ENCODE measurements at places on chromosomes 12 and 14.
A peak's percentile ranks its signal among the peaks of the same experiment; 100 is the strongest.

DNA sequence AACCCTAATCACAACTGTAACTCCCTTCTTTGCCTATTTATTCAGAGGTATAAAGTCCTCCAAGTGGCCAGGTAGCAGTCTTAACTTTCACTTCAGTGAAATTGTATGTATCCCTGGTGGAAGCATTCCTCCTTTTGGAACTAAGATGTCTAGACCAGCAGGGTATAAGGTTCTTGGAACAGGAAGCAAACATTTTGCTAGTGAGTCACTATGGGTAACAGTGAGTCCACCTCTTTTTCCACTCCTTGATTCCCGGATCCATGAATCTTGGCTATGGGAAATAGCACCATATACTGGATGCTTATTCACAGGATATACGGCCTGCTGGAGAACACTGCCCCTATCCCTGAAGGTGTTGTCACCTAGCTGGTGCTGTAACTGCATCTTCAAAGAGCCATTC is 80.2 kb downstream of the KCNA5 start:
- DNase-seq, result no peak

DNA sequence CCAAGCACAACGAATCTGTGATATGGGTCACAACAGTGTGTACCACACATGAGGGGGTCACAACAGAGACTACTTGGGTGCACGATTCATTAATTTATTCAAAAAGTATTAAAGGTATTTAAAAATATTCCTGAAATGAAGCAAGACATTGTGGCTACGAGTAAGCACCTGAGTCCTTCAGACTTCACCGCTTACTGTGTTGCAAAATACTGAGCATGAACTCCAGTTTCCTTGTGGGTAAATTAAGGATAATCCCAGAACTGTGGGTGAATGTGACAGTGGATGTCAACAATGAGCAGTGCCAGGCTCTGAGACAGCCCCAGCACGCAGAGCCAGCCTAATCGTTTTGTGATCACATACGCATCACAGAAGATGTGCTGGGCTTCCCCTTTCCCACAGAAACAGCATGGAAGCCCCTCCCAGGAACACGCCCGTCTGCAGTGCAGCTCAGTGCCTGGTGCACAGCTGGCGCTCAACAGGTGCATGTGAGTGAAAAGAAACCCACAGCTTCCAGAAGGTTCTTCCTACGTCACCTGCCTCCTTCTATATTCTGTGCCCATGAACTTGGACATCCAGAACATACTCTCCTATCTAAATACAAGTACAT is 29.1 kb downstream of the CDC42BPB start:
- no peak for DNase-seq

GRCh38 chr12:7137908-7138307 is 7.7 kb downstream of the CLSTN3 start:
- DNase-seq, result no peak

DNA sequence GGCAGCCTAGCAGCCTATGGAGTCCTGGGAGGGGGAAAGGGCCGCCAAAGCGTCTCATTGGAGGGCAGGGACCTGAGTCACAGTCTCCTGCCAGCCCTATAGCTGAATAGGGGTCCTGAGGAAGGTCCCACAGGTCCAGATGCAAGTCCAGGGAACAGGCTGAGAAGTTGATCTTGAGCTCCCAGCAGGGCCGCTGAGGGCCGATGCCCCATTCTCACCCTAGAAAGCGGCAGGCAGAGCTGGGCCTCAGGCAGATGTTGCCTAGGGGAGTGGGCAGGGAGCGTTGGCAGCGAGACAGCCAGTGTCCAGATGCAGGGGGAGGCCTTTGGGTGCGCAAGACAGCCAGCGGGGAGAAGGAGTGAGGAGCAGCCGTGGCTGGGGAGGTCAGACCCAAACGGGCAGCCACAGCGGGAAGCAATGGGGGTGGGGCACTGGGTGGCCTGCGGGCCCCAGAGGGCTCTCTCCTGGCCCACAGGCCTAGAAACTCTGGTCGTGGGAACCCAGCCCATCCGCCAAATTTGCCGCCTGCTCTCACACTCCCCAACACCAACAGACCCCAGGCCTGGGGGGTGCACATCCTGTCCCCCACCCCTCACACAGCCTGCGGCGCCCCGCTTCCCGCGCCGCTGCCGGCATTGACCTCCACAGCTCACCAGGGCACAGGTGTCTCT is 1.1 kb downstream of the HDAC7 start:
- DNase-seq, result no peak

- no peak for DNase-seq
Measured at GRCh38 chr12:116201359-116201758, 76.1 kb downstream of the MED13L start.

DNA sequence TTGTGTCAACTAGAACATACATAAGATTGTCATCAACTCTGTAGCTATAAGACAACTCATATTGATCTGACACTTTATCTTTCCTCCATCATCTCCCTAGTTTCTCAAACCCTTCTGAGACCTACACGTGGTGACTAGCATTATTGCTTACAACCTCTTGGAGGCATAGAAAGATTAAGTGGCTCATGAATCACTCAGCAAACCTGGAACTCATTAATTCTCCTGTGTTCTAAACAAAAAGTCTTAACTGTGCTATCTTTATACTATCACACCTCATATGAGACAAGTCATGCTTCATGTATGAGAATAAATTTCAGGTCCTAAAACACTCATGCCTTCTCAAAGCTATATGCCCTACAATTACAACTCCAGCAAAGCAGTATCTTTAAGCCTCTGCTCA is 408.6 kb upstream of the SYT1 start:
- DNase-seq, result no peak

DNA sequence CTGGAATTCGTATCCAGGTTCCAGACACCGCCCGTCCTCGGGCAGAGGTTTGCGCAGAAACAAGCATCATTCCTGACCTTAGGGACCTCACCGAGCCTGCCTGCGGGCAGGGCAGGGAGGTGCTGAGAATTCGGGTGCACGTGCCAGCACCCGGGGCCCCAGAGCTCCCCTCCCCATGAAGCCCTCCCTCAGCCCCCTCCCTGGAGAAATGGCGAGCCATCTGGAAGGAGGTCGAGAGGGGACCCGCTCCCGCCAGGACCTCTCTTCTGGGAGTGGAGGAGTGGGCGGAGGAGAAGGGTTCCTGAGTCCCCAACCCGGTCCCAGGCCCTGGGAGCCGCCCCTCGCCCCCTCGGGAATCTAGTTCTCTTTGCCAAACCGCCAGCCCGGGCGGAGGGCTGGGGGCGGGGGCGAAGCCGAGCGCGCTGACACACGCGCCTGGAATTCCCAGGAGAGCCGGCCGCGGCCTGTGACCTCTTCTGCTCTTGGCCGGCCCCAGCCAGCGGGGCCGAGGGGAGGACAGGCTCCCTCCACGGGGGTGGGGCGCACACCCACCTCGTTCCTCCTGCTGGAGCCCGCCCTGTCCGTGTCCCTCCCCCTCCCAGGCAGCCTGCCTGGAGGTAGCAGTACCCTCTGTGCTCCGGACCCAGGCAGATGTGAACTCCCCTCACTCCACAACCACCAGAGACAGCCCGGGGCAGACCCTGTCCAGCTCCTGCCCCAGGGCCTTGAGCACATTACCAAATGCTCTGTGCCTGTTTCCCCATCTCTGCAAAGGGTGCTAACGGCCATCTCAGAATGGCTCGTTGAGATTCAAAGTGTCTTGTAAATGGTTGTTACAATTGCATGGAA is 23.0 kb upstream of the GPR132 start:
- DNase-seq, result no peak

DNA sequence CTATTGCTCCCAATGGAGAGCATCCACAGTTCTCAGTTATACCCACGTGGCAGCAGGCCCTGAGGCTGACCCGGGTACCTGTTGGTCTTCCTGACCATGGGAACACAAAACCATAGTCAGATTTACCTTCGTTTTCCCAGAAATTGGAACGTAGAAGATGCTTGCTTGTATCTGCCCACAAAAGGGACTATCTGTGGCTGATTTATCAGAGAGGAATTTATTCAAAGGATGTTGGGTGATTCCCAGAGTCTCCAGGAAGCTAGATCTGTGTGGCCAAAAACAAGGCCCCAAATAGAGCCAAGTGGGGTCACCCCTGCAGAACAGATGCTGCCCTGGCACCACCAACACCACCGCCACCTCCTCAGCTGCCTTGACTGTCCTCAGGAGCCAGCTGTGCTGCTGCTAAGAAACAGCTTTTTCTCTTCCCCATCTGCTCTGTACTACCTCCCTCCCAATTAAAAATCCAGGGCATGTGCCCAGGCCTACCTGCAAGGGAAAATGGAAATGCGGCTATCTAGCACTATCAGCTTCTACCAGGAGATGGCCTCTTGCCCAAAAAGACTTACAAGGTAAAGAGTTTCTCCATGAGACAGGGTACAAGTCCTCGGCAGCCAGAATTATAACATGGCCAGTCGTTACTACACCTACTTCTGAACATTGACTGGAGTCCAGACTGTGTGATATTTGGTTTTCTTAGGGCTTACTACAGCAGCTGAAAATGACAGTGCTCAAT is 128.6 kb upstream of the PLEKHG7 start:
- DNase-seq, result no peak

- DNase-seq, result no peak
Measured at GRCh38 chr12:3662521-3662921, 90.4 kb downstream of the CRACR2A start.

DNA sequence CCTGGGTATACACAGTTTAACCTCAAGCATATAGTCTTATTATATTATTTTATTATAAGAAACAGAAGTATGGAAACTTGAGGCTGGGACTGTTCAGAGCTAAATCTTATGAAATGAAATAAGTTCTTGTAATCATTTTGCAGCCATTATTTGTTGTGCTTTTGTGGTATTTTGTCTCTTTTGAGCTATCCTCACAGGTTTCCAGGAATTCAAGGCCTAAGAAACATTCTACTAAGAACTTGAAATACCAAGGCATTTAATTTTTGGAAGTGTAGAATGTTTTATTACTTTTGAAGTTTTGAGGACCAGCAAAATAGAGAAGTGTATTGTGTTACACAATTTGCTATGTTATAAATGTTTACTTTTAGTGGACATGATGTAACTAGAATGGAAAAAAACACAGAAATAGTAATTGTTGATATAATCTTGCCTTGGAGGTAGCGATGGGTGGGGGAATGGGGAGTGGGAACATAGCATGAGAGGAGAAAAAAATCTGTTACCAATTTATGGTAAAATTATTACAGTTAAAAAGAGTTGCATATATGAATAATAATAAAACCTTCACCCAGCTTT is 81.7 kb downstream of the CRADD start:
- no peak for DNase-seq

- no peak for DNase-seq
Measured at GRCh38 chr14:59359431-59360124, 105.6 kb downstream of the GPR135 start.

- no peak for DNase-seq
Measured at GRCh38 chr14:28966416-28967233, 200.0 kb downstream of the FOXG1 start.

- DNase-seq, result no peak
Measured at GRCh38 chr14:61351477-61351876, 30.1 kb downstream of the PRKCH start.

DNA sequence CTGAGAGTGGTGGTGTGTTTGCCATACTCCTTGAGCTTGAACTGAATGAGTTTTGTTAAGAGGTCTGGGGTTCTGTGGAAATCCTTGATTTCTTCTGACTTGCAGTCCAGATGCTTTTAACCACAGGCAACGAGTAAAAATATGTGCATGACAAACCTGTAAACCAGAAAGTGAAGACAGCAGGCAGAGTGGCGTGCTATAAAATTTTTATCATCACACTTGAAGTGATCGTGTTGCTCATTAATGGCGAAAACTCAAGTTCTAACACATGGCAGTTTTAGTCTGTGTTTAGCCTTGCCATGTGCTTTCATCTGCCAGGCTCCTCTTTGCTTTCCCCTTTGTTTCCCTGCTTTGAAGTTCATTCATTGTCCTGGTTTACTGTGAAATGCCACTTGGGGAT is 28.0 kb downstream of the TXNRD1 start:
- DNase-seq, result no peak

DNA sequence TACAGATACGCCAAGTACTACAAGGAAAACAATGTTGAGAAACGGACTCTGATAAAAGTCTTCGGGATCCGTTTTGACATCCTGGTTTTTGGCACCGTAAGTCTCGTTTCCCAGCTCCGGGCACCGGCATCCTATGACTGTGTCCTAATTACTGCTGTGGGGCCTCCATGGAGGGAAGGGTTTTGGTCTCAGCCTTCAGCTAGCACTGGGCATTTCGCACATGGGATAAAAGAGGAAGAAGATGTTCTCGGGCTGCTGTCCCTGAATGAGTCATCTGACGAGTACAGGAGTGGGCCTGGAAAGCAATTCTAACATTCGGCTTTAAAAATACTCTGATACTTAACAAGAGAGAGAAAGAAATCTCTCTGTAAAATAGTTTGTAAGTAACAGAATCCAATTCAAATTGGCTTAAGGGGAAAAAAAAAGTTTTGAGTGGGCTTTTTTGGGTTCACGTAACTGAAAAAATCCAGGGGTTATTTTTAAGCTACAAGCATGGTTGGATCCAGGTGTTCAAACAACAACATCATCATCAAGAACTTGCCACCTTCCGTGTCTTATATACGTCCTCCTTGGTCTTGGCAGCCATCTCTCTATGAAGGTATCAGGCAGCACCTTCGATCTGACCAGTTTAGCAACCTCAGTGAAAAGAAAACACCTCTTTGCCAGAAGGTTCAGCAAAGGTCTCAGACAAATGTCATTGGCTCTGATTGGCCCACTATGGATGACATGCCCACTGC is 34.4 kb upstream of the P2RX4 start:
- DNase-seq, result no peak

DNA sequence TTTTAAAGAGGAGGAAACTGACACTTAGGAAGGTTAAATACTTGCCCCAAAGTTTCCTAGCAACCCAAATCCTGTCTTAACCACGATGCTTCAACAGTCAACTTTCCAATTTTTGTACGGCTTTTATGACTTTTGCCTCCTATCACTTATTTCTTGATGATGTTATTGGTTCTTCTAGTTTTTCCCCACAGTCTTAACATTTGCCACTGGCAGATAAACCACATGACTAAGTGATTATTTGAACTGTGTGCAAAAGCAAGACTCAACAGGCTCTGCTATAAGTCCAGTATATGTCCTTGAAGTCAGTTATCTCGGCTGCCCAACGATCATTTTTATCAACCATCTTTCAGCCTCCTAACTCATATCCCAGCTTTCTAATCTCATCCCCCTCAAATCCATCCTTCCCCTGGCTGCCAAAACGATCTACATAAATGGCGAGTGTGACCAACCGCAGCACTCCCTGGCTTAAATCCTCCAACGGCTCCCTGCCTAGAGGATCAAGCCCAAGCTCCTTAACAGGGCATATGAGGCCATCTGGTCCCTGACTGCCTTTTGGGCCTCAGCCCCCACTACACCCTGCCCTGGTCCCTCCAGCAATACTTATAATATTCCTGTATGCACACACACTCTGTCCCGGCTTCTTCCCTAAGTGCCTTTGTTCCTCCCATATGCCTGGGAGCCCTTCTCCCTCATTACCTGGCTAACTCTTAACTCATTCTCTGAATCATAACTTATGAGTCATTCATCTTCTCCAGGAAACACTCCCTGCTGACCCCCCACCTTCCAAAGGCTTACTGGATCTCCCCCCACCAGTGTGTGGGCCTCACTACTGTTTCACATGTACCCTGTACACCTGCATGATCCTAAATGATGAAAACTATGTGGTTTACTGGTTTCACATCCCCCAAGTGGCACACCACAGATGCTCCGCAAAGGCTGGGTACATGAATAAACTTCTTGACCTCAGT is 8.8 kb downstream of the VPS37B start:
- DNase-seq, result peak; percentile 73

- DNase-seq, result peak; percentile 82
Measured at GRCh38 chr14:58166005-58166983, 14.3 kb upstream of the ARMH4 start.

All from hematopoietic multipotent progenitor cell treated with erythropoietin and hydrocortisone succinate and interleukin-3 and kit ligand, for 15 days (in vitro differentiated cells).